Dorsolateral prefrontal cortex (tissue), 122 donors: ENCODE measurements at places on chromosomes 3 and 15.

DNA sequence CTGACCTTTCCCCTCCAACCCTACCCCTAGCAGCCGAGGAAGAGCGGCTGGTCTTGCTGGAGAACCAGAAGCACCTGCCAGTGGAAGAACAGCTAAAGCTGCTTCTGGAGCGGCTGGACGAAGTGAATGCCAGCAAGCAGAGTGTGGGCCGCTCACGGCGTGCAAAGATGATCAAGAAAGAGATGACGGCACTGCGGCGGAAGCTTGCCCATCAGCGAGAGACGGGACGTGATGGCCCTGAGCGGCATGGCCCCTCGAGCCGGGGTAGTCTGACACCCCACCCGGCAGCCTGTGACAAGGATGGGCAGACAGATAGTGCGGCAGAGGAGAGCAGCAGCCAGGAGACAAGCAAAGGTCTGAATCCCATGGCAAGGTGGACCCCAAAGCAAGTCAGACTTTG, 6.2 kb upstream of the OGG1 start:
- no peak for DNase-seq

DNA sequence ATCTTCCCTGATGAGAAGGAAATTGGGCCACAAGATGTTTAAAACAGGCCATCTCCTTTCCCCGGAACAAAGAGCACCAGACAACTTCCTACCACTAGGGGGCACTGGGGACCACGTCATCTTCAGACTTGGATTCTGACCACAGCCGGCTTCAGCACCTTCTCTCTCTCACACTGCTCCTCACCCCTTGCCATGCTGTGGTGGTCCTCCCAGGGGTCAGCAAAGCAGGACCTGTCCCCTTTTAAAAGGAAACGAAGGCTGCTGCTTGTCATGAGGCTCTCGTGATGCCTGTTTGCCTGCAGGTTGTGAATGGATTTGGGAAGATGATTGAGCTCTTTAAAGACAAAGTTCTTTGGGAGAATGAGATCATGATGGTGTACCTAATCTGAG, 16.2 kb downstream of the RFT1 start:
- DNase-seq = peak; percentile 89

GRCh38 chr3:141544697-141545096, 57.9 kb downstream of the RASA2 start:
- DNase-seq = no peak

DNA sequence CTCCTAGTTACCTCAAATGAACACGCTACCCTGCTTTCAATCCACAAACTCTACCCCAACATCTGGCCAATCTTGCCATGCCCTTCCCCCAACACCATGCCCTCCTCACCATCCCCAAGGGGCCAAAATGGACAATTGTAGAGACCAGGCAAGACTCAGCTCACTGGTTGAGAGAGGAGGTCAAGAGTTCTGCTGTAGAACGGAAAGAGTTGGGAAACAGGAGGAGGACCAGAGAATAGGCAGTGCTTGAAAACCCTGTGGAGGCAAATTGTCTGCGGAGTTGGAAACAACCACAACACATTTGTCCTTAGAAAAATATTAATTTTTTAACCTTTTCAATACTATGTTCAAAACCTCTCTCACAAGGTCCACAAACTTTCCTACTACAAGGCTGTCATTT, 128.8 kb upstream of the BFSP2 start:
- DNase-seq = no peak

GRCh38 chr3:42051384-42052131, 39.6 kb upstream of the TRAK1 start:
- no peak for DNase-seq

DNA sequence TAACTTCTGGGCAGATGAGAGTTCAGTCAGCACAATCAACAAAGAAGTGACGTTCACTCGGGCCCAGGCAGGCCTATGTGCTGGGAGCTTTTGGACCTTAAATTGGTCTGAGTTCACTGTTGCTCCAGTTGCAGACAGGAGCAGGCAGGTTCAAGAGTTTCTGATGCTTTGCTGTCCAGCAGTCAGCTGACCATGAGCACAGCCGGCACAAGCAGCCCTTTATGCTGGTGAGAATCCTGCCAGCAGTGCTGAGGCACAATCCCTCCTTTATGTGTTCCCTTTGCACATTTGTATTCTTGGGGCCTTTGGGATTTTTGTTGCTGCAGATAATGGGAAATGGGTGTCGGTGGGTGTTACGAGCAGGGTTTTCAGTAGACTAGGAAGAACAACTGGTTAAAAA, 81.2 kb upstream of the GOLGA8J start:
- peak; percentile 94 for DNase-seq

- no peak for DNase-seq
Observed at GRCh38 chr3:124993466-124993865, 58.9 kb upstream of the MUC13 start.

DNA sequence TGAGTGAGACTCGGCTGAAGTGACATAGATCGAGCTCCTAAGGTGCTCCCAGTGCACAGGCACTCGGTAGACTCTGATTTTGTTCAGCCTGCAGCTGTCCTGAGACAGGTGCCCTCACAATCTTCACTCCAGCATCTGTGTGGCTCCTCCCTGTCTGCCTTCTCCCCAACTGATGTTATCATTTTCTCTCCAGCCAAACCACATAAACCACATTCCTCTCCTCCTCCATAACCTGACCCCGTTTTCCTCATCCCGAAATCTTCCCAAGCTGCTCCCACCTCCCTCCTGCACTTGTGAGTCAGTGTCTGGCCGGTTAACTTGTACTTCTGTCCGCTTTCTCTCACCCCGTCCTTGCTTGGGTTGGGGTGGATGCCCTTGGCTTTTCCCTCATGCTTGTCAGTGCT, 93.3 kb upstream of the HACD2 start:
- DNase-seq = no peak

- DNase-seq = no peak
Observed at GRCh38 chr15:43314171-43314570, 16.2 kb downstream of the LCMT2 start.

GRCh38 chr15:64247906-64248541, 85.2 kb upstream of the PPIB start:
- DNase-seq = no peak

- no peak for DNase-seq
Observed at GRCh38 chr15:33027306-33028035, 167.0 kb downstream of the FMN1 start.

GRCh38 chr15:68712886-68713285, 107.8 kb downstream of the ANP32A start:
- DNase-seq = no peak

DNA sequence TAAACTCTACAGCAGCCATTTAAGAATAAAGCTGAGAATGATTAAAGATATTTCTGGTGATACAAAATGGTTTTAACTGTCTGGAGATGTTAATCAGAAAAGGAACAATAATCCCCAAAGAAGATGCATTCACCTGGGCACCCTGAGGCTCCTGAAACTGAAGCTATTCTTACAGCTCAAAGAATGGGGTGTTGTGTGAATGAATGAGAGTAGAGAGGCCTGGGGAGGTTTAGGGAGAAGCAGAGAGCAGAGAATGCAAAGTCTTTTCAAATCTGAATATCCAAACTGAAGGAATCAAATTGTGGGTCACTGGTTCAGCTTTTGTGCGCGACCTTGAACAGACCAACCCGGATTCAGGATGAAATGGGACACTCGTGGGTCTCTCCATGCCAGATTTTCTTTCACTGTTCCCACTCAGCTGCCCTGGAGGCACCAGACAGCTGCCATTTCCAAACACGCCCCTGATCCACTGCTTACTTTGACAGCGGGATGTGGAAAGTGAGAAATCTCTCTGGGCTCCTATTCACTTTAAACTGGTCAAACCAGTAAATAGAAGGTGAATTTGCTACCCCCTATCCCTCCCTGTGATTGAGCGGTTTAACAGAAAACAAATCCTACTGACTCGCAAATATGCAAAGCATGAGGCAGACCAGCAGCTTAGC, 485.5 kb upstream of the THBS1 start:
- DNase-seq = no peak

DNA sequence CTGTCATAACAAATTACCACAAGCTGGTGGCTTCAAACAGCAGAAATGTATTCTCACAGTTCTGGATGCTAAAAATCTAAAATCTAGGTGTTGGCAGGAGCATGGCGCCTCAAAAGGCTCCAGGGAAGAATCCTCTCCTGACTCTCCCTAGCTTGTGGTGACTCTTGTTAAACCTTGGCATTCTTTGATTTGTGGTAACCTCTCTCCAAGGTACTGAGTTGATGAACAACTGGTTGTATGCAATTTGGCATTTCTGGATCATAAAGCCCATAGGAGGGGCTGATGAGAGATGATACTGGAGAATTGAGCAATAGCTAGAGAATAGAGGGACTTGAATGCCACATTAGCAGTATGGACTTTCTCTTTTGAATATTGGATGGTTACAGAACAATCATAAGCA, 821.8 kb downstream of the TBL1XR1 start:
- no peak for DNase-seq

- DNase-seq = no peak
Observed at GRCh38 chr3:156017352-156018030, 102.9 kb upstream of the KCNAB1 start.

DNA sequence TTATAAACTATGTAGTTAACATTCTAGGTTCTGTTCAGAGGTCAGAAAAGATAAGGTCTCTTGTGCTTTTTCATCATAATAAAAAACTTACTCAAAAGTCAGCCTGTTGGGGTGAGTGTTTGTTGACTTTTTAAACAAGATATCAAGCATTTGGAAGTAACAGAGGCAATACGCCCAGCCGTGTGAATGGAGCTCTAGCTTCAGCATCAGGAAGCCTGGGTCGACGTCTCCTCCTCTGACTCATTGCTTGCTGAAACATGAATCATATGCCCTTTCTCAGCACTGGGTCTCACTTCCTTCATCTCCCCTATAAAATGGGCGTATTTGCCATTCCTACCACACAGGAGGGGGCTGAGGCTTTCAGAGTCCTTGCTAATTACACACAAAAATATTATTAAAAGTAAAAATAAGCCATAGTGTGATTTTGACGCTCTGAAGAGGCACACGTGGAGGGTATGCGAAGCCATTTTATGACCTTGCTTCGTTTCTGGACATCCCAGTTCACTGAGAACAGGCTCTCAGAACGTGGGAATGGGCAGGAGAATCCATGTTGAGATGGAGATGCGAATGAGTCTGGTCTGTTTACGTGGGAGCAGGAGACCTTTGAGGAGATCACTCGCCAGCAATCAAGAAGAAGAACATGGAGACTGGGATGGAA, 220.8 kb upstream of the TPRG1 start:
- DNase-seq = no peak

DNA sequence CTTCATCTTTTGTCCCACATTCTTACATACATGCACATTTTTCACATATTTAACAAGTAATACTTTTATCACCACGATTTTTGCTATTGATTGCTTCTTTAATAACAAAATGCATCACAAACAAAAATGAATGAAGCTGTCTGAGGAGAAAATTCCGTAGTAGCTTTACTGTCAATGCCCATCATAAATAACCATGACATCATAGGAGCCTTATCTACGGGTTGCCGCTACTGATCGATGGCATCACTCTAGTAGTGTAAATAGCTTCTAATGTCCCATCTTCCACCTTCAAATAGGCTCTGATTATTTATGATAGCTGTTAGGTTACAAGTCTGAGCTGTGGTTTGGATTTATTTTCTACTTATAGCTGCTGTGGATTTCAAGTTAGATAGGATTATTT, 323.4 kb downstream of the MECOM start:
- DNase-seq = no peak

DNA sequence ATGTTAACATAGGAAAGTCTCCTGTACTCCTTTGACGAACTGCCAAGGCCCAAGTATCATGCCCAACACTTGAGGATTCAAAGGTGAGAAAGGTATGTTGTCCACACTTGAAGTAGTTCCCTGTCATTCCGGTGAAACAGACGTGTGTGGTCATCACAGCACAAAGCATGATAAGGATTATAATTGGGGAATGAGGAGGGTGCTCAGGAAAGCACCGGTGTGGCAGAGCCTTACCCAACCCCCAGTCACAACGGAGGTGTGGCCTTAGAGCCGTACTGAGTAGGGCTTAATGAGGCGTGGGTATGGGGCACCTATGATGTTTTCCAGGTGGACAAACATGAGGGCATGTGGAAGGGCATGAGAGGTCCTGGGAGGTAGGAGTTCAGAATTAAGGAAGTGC, 203.0 kb upstream of the NR2E3 start:
- no peak for DNase-seq

- DNase-seq = no peak
Observed at GRCh38 chr3:32421991-32422859, 30.6 kb downstream of the CMTM7 start.

DNA sequence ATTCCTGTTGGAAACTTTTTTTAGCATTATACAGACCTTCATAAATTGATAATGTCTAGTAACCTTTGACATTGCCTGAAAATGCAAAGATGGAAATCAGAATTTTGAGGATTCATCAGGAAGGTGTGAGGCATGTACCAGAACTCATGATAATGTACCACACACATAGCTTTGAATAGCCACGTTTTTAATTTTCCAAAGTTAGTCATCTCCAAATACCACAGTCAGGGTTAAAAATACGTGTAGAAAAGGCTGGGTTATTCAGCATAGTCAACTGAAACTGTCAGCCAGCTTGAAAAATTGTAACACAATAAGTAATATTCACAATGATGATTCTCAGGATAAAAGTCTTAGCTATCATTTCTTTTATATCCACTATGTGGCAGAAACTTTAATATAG, 102.0 kb upstream of the THRB start:
- DNase-seq = no peak

DNA sequence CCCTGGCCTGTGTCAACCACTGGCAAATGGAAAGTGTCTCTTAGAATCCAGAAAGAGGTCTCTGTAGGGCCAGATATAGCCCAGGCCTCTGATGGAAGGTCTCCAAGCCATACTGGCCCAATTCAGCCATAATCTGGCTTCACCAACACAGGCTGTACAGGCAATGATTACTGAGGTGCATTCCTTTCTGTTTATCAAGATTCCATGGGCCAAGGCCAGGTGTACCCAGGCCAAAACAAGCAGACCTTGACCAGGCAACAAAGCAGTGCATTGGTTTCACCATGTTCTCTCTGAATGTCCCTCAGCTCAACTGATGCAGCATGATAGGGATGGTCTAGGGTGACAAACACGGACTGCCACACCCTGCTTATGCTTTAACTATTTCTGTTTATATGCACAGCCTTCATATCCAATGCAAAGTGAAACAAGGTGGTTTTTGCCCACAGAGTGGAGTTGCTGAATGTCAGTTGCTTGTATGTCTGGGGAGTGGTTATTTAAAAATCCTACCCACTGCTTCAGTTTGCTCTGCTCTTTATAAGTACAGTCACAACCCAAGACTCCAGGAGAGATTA, 25.2 kb downstream of the CCNL1 start:
- no peak for DNase-seq

- peak; percentile 63 for DNase-seq
Observed at GRCh38 chr3:53845103-53845880, 927 bp downstream of the CHDH start.

DNA sequence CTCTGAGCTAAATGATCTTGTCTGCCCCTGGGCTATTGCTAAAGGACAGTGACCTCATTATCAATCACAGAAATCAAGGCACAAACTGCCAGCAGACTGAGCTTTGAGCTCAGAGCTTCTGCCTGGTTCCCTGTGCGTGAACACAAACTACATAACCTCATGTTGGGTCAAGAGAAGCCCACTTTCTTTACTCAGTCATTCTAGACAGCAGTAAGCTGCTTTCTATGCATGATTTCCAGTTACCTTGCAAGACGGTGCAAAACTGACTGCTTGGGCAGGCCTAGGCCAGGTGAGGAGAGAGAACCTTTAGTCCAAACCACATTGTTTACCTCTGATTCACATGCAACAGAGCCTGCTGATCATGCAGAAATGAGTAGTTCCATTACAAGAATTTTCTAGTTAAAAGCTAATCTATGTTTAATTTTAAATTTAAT, 75.1 kb downstream of the ARRDC4 start:
- no peak for DNase-seq

GRCh38 chr3:116246406-116246980, 198.8 kb downstream of the LSAMP start:
- DNase-seq = no peak

GRCh38 chr3:52870471-52870870, 26.9 kb downstream of the STIMATE start:
- DNase-seq = no peak
